ENCODE measurements at places on chromosomes 7 and 10.

- no peak for DNase-seq
Measured at GRCh38 chr7:151273651-151274390, 25.3 kb upstream of the SMARCD3 start.

DNA sequence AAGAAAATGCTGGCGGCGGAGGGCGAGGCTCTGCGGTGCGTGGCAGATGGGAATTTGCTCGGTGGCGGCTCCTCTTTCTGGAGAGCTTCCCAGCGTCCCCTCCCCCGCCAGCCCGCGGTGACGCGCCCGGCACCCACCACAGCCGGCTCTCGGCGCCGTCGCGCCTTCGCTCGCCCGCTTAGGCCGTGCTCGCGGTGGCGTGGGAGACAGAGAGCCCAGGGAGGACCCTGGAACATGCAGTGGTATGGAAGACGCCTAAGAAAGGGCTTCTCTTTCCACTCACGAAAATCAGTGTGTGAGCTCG is 576 bp upstream of the CSGALNACT2 start:
- no peak for DNase-seq

GRCh38 chr7:114083166-114084001 is 164.6 kb upstream of the PPP1R3A start:
- no peak for DNase-seq

- DNase-seq: no peak
Measured at GRCh38 chr10:113252650-113253618, 299.9 kb upstream of the HABP2 start.

- DNase-seq: no peak
Measured at GRCh38 chr10:3756360-3756740, 28.7 kb downstream of the KLF6 start.

DNA sequence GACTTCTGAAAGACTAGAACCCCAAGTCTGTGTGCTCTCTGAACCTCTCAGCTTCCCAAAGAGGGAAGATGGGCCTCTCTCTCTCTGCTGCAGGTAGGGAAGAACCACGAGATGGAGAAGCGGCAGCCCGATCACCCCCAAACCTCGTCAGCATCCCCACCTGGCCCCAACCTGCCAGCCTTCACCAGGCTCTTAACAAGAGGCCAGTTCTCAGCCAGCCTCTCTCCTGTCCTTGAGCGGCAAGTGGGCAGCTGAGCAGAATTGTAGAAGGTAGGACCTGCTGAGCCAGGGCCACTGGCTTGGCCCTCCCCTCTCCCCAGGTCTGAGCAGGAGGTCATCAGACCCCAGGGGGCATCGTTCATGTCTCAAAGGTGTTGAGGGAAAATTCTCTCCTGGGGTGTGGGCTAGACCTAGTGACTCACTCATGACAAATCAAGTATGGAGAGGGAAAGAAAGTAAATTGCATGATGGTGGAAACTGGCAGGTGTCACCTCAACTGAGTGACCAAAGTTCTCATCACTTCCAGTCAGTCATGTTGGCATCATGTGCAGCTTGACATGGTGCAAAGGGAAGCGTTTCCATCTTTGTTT is 92.0 kb upstream of the GPR26 start:
- no peak for DNase-seq

GRCh38 chr7:155450970-155451801 is 6.7 kb upstream of the EN2 start:
- no peak for DNase-seq

Measured in renal cortex interstitium (tissue), 15 donors.